ENCODE measurements at places on chromosomes 7 and 10.

GRCh38 chr10:3066317-3067117, 831 bp upstream of the PFKP start:
- no peak for DNase-seq

DNA sequence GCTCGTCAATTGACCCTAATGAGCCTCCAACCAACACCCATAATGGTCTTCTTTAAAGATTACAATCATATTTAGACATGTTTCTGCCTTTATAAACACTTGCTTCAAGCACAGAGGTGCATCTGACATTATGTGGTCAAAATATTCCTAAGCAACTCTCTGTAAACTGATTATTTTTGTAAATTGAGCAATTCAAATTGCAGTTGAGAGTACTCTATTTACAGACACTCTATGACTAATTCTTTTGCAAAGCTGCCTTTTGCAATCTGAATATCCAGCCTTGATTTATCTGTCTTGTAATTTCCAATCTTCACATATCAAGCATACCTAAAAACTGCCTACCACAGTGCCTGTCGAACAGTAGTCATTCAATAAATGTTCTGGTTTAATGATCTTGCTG, 112.0 kb downstream of the PDE1C start:
- no peak for DNase-seq

- no peak for DNase-seq
Measured at GRCh38 chr10:1612908-1613307, 124.4 kb downstream of the ADARB2 start.

DNA sequence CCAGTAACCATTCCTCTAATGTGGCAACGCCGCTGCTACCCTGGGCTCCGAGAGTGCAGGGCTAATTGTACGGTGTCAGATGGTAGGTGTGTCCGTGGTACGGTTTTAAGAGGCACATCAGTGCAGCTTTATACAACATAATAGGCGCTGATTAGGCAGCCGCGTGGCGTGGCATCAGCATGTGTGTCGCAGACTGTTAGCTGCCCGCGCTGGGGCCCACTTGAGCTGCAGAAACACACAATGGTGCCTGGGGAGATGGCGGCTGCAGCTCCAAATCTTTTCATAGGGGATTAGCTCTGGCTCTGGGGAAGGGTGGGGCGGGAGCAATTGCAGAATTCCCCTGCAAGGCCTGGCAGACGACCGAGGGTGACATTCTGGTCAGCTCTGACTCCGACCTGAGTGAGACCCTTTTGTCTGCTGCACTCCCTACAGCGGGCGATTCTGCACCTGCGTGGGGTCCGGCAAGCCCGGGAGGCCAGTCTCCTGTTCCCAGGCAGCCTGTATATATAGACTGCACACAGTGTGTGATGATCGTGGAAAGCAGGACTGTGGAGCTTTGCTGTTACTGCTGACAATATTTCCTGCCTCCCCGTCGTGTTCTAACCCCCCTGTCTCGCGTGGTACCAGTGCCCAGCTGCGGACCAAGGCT, 722.7 kb upstream of the CELF2 start:
- no peak for DNase-seq

GRCh38 chr7:88789480-88790064, 6.0 kb downstream of the TEX47 start:
- no peak for DNase-seq

GRCh38 chr7:2936891-2937580, 92.9 kb upstream of the GNA12 start:
- no peak for DNase-seq

DNA sequence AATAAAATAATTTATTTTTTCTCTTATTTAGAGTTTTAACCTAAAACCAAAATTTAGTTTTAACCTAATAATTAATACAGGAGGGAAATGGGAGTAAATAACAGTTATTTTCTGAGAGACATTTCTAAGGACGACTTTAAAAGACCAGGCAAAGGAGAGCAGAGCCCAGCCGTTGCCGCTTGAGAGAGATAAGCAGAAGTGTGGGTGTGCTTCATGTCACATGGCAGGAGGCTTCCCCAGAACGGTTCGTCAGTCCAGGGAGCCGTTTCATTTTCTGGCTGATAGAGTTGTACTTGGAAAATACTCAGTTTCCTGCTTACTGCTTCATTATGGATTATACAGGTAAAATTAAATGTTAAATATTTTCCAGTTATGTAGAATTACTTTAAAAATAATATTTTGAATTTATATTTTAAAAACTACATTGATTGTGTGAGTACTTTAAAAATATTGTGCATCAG, 61.4 kb downstream of the ST7 start:
- no peak for DNase-seq

- no peak for DNase-seq
Measured at GRCh38 chr7:106260136-106260561, 24.6 kb downstream of the NAMPT start.

- no peak for DNase-seq
Measured at GRCh38 chr10:109886037-109886780, 37.1 kb downstream of the XPNPEP1 start.

DNA sequence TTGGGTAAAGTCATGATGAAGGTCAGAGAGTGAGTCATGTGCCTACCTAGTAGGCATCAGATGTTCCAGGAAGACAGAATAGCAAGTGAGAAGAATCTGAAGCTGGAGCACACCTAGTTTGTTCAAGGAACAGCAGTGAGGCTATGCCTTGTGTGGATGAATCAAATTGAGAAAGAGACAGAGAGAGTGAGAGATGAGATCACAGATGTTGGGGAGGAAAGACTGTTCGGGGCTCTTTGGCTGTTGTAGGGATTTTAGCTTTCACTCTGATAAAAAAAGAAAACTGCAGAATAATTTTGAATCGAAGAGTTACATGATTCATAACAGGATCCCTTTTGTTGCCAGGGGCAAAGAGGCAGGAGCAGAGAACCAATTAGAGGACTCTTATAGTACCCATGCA, 6.3 kb downstream of the LIPF start:
- no peak for DNase-seq

All from HFF-Myc (cell line).